Tibial nerve (tissue), 4 donors: ENCODE measurements at places on chromosomes 2 and 18.
A peak's percentile ranks its signal among the peaks of the same experiment; 100 is the strongest.

- DNase-seq = no peak
- H3K36me3 ChIP-seq = peaks cover 6% of the 10 kb centered on the region
- no peaks in the 10 kb centered on the region for H3K4me1 ChIP-seq
- no peak overlapping the region for H3K27ac ChIP-seq
- no peak overlapping the region for H3K4me3 ChIP-seq
Observed at GRCh38 chr2:127776122-127776780, 34.7 kb downstream of the WDR33 start.

DNA sequence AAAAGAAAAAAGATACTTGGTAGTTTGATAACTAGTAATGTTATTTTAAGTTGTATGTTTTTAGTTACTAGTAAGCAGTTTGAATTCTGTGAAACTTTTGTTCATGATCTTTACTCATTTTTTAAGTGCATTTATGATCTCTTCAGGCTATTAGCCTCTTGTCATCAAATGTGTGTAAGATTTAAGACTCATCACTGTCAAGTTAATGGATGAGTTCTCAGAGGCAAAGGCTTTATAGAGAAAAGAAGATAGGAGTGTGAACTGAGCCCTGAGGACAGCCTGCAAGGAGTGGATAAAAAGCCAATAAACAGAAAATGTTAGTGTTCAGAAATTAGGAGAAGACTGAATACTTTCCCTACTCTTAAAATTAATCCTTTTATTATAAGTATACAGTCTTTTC lies 13.5 kb downstream of the NDUFV2 start:
- H3K4me1 ChIP-seq = no peaks in the 10 kb centered on the region
- no peaks in the 10 kb centered on the region for H3K27me3 ChIP-seq
- H3K36me3 ChIP-seq = no peaks in the 10 kb centered on the region

DNA sequence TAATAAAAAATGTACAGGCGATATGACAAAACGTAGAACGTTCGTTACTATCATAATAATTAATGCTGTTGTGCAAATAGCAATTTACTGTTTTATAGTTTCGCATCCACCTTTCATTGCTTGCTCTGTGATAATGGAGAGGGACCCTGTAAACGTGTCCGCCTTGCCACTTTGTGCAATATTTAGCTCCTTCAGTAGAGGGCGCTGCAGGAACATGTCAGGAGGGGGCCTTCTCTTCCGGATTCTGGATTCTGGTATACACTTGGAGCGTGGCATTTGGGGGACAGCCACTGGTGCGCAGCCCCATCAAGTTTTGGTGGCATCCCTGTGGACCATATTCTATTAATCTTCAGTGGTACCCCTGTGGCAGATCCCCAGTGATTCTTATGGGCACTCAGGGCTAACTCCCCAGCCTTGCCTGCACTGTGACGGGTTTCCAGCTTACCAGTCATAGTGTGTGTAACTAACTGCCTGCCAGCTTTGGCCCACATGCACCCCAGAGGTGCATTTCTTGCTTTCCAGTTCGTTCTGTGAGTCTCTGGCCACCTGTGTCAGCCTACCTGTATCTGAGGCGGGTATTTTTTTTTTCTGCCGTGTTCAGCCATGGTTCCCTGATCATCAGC lies 140.3 kb downstream of the CYRIA start:
- no peak overlapping the region for H3K27ac ChIP-seq
- H3K36me3 ChIP-seq = no peaks in the 10 kb centered on the region
- H3K4me3 ChIP-seq = no peak overlapping the region
- H3K4me1 ChIP-seq = no peaks in the 10 kb centered on the region
- no peak for DNase-seq

GRCh38 chr18:75276818-75277609 lies 66.4 kb downstream of the TSHZ1 start:
- H3K4me3 ChIP-seq = no peak overlapping the region
- no peaks in the 10 kb centered on the region for H3K4me1 ChIP-seq
- H3K27ac ChIP-seq = no peak overlapping the region
- no peaks in the 10 kb centered on the region for H3K36me3 ChIP-seq
- no peaks in the 10 kb centered on the region for H3K27me3 ChIP-seq
- no peak for DNase-seq

GRCh38 chr18:54035927-54036326 lies 188.5 kb downstream of the MBD2 start:
- H3K36me3 ChIP-seq = no peaks in the 10 kb centered on the region
- H3K4me3 ChIP-seq = no peak overlapping the region
- DNase-seq = no peak
- H3K27ac ChIP-seq = no peak overlapping the region

DNA sequence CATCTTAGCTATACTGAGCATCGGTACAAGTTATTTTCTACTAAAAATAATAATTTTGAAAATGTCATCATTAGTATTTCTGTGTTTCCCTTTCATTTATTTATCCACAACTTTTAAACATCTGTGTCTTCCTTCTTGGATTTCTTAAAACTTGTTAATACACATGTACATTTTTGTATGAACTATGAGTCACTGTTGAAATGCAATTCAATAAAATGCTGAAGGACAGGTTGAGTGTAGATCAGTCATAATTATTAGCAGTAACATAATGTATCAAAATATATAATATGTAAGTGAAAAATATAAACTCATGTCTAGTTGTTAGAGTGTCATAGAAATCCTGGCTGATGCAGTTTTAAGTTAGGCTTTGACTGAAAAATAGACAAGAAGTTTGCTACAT lies 115.9 kb downstream of the MEIS1 start:
- no peak overlapping the region for H3K27ac ChIP-seq
- no peak for DNase-seq
- H3K36me3 ChIP-seq = no peaks in the 10 kb centered on the region
- H3K27me3 ChIP-seq = no peaks in the 10 kb centered on the region

DNA sequence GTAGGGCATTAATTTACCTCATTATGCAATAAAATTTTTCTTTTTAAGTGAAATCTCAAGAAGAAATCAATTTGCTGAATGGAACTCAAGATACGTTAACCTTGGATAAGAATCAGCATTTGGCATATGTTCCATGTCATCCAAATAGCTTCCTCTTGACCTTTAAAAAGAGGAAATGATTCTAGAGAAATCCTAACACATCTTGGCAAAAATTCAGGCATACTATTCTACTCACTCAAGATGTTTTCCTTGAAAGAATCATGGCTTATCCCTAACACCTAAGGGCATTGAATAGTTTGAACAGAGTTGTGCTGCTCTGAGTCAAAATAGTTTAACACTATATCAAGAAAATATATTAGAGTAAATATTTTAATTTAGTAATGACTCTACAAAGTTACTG lies 678.0 kb downstream of the EPHA4 start:
- H3K27ac ChIP-seq = no peak overlapping the region
- no peaks in the 10 kb centered on the region for H3K4me1 ChIP-seq
- no peak overlapping the region for H3K4me3 ChIP-seq
- H3K36me3 ChIP-seq = no peaks in the 10 kb centered on the region
- DNase-seq = no peak
- H3K27me3 ChIP-seq = no peaks in the 10 kb centered on the region

DNA sequence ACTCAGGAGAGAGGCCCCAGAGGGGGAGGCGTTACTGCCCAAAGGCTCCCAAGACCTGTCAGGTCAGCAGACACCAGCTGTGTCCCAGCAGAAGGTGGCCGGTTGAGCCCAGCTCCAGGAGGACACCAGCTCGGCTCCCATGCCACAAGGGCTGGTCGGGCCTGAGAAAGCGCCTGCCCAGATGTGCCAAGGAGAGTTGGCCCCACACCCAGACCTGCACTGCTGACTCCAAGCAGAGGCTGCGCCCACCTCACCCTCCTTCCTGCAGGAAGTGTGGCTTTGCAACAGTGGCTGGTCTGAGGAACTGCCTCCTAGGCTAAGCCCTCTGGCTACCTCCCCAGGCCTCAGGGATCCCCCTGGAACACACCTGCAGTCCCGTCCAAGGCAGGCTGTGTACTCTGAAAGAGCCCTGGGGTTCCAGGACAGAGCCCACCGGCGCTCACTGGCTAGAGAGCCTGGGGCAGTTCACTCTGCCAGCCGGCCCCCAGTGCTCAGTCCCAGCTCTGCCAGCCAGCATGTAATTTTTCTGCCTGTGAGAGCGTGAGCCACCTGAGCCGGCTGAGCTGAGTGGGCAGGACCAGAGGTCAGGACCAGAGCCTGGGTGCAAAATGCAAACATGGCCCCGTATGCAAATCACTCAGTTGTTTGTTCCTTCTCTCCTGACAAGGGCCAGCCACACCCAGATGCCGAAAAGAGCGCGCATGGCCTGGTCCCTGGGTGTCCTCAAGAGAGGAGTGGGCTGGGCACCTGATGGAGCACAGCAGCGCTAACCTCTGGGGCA lies 36.9 kb upstream of the PTMA start:
- H3K4me1 ChIP-seq = peaks cover 54% of the 10 kb centered on the region
- no peak for DNase-seq
- H3K27ac ChIP-seq = peak overlapping the region; percentile 10

- no peak overlapping the region for H3K27ac ChIP-seq
- no peaks in the 10 kb centered on the region for H3K4me1 ChIP-seq
- no peaks in the 10 kb centered on the region for H3K36me3 ChIP-seq
- H3K27me3 ChIP-seq = no peaks in the 10 kb centered on the region
Observed at GRCh38 chr2:5379811-5380210, 312.4 kb upstream of the SOX11 start.

GRCh38 chr2:120453635-120453998 lies 107.7 kb downstream of the INHBB start:
- H3K27ac ChIP-seq = no peak overlapping the region
- H3K36me3 ChIP-seq = no peaks in the 10 kb centered on the region
- no peaks in the 10 kb centered on the region for H3K27me3 ChIP-seq
- no peaks in the 10 kb centered on the region for H3K4me1 ChIP-seq

DNA sequence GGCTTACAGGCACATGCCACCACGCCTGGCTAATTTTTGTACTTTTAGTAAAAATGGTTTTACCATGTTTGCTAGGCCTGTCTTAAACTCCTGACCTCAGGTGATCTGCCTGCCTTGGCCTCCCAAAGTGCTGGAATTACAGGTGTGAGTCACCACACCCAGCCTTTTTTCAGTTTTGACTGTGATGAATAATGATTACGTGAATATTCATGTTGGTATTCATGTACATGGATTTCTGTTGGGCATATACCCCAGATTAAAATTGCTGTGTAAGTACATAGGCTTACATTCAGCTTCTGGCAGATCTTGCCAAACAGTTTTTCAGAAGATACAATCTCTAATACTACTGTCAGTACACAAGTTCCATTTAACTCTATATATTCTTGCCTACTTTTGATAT lies 20.9 kb downstream of the SLC39A10 start:
- H3K27ac ChIP-seq = no peak overlapping the region
- H3K27me3 ChIP-seq = no peaks in the 10 kb centered on the region
- DNase-seq = no peak
- H3K36me3 ChIP-seq = peaks cover 17% of the 10 kb centered on the region
- no peaks in the 10 kb centered on the region for H3K4me1 ChIP-seq

DNA sequence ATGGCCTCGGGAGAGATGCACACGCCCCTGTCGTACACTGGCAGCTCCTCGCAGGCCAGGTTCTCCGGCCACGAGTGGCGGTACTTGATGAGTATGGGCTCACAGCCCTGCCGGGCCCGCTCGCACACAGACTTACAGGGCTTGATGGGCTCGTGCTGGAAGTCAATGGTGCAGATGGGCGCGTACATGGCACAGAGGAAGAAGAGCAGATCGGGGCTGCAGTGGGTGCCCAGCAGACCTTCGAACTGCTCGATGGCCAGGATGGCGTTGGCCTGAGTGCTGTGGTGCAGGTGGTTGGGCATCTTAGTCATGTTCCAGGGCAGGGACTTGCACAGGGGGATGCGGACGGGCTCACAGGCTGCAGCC lies 359 bp downstream of the FRZB start:
- peak; percentile 10 for DNase-seq
- H3K27me3 ChIP-seq = no peaks in the 10 kb centered on the region
- H3K36me3 ChIP-seq = no peaks in the 10 kb centered on the region
- H3K27ac ChIP-seq = peak overlapping the region; percentile 79

- no peak for DNase-seq
- no peak overlapping the region for H3K4me3 ChIP-seq
- H3K4me1 ChIP-seq = no peaks in the 10 kb centered on the region
- no peak overlapping the region for H3K27ac ChIP-seq
- H3K27me3 ChIP-seq = no peaks in the 10 kb centered on the region
Observed at GRCh38 chr2:200578778-200579177, 7.0 kb upstream of the AOX1 start.

DNA sequence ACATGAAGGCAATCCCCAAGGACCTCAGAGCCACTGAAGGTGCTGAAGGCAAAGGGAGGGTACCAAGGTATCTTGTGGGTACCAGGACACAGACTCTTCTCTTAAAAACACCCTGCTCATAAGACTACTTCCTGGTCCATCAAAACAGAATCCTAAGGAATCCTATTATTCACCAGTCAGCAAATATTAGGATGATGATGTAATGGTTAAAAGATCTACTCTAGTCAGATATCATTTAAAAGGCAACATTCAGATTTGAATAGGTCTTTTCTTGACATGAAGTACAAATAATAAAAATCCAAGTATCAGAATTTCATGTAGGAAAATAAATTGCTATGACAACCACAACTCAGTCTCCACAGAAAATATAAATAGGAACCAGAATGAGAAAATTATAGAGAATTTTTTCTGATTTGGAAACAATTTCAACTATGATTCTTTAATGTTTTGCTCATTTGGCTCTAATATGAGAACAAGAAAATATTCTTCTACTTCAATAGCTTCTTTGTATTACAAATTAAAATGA lies 77.8 kb upstream of the ZNF397 start:
- H3K4me3 ChIP-seq = no peak overlapping the region
- no peaks in the 10 kb centered on the region for H3K27me3 ChIP-seq
- H3K36me3 ChIP-seq = no peaks in the 10 kb centered on the region
- peak overlapping the region; percentile 88 for H3K27ac ChIP-seq
- peaks cover 28% of the 10 kb centered on the region for H3K4me1 ChIP-seq

- H3K4me1 ChIP-seq = peaks cover 2% of the 10 kb centered on the region
- H3K4me3 ChIP-seq = no peak overlapping the region
- H3K27ac ChIP-seq = no peak overlapping the region
- H3K27me3 ChIP-seq = no peaks in the 10 kb centered on the region
- no peak for DNase-seq
Observed at GRCh38 chr2:10159086-10159485, 36.5 kb downstream of the RRM2 start.

DNA sequence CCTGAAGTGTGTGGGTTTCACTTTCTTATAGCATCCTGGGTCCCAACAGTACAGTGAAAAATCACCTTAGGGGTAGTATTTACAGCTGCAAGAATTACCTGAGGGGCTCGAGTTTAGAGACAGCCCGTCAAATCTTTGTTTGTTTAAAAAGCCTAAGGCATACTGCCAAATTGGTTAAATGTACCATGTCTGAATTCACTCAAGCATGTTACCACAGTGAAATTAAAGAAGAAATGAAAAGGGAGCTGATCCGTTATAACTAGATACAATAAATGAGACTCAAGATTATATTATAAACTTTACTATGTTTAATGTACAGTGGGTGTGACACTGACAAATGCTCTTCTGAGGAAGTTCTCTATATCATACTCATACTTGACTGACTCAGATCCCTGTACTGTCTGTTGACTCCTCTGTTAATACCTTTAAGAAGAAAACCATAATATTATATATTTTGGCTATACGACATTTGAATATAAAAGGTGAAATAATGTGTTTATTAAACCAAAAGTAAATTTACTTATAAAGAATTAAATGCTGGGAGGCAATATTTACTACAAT lies 107.3 kb downstream of the TMEFF2 start:
- H3K36me3 ChIP-seq = no peaks in the 10 kb centered on the region
- H3K4me1 ChIP-seq = no peaks in the 10 kb centered on the region
- H3K4me3 ChIP-seq = no peak overlapping the region
- H3K27me3 ChIP-seq = no peaks in the 10 kb centered on the region
- no peak for DNase-seq
